ENCODE measurements at places on chromosomes 12 and 14.

GRCh38 chr14:98489115-98489514, 782.9 kb downstream of the BCL11B start:
- DNase-seq: no peak

- DNase-seq: no peak
Measured at GRCh38 chr14:96739200-96739910, 57.8 kb upstream of the VRK1 start.

- DNase-seq: no peak
Measured at GRCh38 chr14:72810201-72810600, 83.7 kb downstream of the DPF3 start.

DNA sequence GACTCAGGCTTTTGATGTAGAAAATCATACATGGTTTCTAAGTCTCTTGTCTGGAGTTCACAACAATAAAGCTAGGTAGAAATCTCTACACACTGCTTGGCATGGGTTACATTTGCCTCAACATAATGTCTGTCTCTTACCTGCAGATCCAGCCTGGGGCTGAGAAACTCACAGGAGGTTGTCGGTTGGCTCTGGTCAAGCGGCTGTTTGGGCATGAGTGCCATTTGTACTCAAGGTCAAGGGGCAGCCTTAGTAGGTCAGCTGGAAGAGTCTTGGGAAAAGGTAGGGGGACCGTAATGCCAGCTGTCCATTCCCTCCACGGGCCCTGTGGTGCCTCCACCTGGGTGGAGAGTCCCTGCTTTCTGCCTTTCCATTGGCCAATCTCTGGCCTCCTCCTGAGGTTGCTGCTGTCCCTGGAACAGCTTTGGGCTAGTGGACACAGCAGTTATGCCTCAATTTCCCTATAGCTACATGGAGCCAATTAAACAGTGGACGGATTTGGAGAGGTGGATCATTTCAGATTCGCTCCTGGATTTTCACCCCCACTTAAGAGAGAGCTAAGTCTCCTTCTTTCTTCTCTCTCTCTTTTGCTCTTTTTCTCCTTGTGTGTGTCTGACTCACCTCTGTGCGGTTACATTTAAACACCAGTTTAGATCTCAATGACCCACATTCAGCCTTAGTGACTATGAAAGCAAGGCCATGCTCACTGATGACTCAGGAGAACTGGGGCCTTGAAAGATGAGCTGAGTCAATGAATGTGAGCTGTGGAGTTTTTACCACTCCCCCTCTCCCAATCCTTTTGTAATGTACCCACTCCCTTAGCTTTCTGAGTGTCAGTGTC, 132.8 kb upstream of the HIF1A start:
- no peak for DNase-seq

- no peak for DNase-seq
Measured at GRCh38 chr12:18290386-18290785, 29.1 kb downstream of the PIK3C2G start.

- DNase-seq: peak; percentile 45
Measured at GRCh38 chr14:61116369-61116768, 135.3 kb downstream of the SLC38A6 start.

DNA sequence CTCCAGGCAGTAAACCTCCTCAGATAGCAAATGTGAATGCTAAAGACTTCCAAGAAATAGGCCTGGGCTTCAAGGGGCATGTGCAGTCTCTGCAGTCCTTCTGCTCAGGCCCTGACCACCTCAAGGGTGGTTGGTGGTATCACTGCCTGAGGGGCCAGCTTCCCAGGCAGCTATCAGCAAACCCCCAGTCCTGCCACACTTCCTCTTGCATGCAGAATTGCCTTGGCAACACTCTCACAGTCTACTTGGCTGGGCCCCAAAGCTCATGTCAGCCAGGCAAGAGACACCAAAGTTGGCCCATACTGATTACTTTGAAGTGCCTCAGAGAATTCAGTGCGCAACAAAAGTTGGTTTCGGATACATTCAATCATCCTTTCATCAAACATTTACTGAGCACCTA, 3.5 kb upstream of the ASB8 start:
- no peak for DNase-seq

- DNase-seq: no peak
Measured at GRCh38 chr14:100989924-100990323, 86.4 kb upstream of the RTL1 start.

DNA sequence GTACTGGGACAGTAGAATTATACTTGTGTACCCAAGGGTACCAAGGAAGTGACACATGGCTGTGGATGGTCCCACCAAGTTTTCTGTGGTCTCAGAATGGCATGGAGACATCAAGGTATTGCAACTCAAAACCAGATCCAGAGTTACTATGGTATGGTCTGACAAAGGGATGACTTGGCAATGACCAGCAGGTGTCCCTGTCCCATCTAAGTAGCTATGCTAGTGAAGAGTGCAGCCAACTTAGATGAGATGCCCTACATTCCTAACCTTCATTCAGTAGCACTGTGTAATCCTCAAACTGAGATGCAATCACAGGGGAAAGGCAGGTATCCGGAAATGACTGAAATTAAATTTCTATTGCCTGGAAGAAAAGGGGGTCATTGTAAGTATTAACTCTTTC, 188.7 kb upstream of the TMEM260 start:
- no peak for DNase-seq

DNA sequence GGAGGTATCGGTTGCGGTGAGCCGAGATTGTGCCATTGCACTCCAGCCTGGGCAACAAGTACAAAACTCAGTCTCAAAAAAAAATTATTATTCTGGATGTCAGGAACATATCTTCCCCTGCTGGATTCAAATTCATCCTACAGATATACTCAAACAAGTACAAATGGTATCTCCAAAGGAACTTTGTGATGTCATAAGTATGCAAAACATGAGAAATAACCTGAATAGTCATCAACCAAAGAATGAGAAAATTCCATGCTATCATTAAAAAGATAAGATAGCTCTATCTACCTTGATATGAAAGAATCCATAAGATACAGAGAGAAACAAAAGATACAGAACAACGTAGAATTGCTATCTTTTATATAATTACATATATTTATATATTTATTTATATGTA, 67.7 kb downstream of the EEA1 start:
- DNase-seq: no peak

DNA sequence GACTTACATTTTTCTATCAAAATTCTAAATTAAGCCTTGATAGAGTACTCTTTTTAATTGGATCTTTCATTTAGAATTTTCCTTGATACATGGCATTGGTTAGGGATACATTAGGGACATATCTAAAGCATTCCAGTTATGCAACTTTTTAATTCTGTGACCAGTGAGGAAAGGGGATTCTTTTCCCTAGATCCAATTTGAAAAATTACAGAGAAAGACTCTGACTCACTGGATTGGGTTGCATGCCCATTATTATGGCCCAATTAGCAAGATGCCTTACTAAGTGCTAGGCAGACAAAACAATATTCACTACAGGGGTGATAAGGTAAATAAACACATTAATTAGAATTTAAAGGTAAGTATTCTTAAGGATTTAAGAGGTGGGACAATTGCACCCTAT, 5.2 kb upstream of the RAD52 start:
- no peak for DNase-seq

DNA sequence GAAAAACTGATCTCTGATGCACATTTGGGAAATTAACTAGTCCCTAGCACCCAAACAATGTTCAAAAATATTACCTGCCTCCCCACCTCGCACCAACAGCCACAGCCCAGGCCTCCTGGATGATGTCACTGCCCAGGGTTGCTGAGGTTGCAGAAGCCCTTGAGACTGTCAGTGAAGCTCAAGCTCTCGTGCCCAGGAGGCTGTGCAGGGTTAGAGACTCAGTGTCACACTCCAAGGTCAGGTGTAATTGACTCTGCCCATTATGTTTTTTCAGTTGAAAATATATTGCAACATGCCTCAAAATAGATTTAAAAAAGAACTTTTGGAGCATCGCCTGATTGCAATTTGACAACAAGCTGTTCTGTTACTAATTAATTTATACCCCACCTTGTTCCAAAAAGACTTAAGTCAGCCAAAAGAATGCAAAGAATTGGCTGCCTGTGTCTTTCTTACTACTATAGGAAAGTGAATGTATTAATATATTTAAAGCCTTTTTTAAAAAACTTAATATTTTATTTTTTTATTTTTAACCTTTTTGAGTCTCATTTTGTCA, 72.3 kb downstream of the CMAS start:
- DNase-seq: no peak

DNA sequence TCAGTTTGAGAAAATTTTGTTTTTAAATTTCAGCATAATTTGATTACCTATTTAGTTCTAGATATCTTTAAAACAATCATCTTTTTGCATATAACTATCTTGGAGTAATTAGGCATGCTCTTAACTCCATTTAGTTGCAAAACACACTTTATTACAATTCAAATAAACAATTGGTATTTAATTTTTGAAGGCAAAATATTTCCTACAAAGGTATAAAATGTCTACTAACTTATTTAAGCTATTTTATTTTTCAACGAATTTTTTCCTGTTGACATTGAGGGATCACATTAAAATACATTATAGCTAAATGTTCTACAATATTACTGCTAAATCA, 8.3 kb downstream of the FOXA1 start:
- DNase-seq: no peak

DNA sequence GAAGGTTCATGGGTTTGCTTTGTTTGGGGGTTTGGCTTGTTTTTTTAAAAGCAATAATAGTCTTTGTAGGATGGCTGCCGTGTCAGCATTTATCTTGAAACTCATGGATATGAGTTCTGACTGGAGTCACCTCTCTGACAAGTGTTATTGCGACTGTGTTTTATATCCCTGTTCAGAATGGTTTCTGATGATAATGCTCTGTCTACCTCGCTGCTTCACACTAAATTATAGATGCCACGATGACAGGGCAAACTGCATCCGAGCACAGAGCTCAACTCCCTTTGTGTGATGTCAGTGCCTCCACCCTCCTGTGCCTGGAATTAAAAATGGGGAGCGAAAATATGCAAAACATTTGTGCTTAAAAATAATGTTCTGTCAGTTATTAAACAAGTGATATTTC, 250.8 kb downstream of the EGLN3 start:
- no peak for DNase-seq

DNA sequence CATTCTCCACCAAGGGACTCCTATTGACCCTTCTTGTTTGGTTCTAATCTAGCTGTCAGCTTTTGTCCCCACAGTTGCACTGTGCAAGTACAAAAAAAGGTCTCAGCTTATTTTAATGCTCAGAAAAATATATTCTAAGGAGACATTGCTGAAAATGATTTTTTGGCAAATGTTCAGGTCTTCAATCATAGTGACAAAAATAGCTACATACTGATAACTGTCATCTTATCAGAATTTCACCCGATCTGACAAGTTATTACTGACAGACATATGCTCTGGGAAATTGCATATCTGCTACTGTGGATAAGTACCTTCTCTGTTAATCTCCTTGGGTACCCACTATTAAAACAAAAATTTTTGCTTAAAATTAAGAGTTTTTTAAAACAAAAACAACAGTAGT, 263.6 kb downstream of the FLRT2 start:
- DNase-seq: no peak

- DNase-seq: no peak
Measured at GRCh38 chr12:121048442-121048841, 9.4 kb upstream of the OASL start.

DNA sequence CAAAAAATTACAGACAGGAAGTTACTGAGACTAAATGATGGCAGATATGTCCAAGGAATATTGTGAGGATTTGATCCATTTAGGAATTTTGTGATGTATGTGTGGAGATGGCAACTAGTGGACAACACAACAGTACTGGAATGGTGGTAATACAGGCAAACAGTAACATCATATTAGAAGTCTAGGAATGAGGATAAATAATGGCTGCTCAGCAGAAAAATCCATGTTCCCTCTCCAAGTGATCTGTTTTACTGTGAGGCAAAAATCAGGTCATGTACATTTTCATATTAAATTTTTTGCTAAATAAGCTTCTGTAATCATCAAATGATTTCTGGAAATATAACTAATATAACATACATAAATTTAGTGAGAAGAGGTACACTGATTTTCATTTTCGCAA, 108.4 kb downstream of the MED13L start:
- no peak for DNase-seq

DNA sequence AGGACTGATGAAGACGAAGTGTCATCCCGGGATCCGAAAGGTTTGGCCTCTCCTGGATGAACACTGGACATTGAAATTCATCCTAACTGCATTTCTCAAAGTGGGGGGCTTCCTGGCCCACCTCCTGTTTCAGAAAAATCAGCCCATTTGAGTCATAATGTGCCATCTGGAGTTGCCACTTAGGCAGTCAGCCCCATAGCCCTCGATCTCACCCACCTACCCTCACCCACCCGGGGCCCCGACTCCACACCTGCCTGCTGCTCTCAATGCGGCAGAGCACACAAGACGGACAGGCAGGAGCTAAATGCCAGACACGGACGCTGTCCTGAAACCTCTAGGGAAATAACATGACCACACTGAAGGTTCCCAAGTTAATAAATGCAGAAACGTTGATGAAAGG, 12.6 kb downstream of the DLK1 start:
- no peak for DNase-seq

DNA sequence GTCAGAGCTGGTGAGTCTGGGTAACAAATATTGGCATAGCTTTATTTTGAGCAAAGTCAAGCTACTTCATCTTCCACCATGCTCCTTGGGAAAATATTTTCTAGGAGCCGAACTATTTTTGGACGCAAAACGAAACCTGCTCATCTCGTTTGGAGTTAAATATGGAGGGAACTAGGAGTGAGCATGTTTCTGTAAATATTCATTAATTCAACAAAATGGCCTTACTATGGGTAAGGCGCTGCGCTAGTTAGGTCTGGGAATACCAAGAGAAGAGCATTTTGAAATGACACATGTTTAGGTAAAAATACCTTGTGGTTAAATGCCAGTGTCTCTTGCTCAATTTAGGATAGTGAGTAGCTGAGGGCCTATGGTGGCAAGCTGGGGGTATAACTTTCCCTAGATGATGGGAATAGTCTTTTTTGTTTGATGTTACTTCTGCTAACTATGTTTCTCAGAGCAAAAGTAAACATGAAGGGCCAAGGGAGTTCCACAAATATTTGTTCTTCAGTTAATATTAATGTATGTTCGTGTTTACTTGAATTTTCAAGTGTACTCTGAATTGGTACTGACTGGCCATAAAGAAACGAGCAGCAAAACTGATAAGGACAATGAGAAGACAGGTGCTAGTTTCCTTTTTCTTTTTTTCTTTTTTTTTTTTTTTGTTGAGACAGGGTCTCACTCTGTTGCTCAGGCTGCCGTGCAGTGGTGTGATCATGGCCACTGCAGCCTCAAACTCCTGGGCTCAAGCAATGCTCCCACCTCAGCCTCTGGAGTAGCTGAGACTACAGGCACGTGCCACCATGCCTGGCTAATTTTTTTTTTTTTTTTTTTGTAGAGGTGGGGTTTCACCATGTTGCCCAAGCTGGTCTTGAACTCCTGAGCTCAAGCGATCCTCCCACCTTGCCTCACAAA, 77.7 kb downstream of the MAP1LC3B2 start:
- DNase-seq: peak; percentile 89
